Activated CD8-positive, alpha-beta memory T cell treated with anti-CD3 and anti-CD28 coated beads for 1 hour (primary cell): ENCODE measurements at places on chromosomes 5 and 9.

GRCh38 chr9:128913048-128913900 lies 7.5 kb upstream of the PHYHD1 start:
- DNase-seq = no peak

- DNase-seq = no peak
Observed at GRCh38 chr9:134236935-134237629, 72.7 kb upstream of the RNU6ATAC start.

- DNase-seq = no peak
Observed at GRCh38 chr5:128596071-128596470, 58.0 kb upstream of the FBN2 start.

DNA sequence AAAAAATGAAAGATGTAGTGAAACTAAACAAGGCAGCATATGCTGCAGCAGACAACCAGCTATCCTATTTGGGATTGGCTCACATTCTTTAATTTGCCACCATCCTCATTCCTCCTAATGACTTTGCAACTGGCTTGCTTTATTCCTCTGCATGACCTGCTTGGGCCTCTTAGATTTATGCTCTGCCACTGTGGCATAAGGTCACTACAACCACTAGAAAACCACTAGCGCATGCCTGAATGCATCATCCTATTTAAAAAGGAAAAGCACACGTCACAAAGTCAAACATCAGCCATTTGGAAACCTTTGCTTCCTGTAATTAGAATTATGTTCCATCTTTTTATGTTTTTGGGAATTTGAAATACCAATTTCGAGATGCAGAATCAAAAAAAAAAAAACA lies 40.8 kb upstream of the CCDC152 start:
- no peak for DNase-seq

- DNase-seq = no peak
Observed at GRCh38 chr5:97629276-97629675, 446.2 kb upstream of the RIOK2 start.

DNA sequence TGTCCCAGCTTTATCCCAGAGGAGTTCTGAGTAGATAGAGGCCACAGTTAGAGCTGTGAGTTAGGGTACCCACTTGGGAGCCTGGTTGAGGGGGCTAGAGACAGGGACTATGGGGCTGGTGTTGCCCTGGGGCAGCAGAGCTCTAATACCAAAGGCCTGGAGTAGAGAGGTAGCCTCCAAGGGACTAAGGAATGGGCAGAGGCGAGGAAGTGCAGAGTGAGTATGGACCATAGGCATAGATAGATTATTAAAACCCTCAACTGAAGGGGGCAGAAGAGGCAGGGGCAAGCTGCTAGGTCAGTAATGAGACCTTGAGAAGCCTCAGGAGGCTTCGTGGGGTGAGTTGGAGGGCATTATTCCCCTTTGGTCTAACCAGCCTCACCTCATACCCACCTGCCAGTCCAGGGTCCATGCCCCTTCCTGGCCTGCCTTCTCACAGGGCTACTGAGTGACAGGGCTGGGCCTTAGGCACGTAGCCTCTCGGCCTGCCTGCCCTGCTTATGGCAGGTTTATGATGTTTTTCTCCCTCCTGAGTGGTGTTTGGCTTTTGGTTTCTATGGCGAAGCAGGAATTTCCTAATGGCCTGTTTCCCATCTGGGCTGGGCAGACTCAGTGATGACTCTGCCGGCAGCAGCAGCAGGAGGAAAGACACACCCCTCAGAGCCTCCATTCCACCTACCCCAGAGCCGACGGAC lies 8.0 kb downstream of the PDLIM4 start:
- no peak for DNase-seq
